Stimulated activated CD8-positive, alpha-beta memory T cell treated with anti-CD3 and anti-CD28 coated beads, Interleukin-15, amount 100 ng/mL, for 1 hour (primary cell): ENCODE measurements at places on chromosomes 7 and 10.

DNA sequence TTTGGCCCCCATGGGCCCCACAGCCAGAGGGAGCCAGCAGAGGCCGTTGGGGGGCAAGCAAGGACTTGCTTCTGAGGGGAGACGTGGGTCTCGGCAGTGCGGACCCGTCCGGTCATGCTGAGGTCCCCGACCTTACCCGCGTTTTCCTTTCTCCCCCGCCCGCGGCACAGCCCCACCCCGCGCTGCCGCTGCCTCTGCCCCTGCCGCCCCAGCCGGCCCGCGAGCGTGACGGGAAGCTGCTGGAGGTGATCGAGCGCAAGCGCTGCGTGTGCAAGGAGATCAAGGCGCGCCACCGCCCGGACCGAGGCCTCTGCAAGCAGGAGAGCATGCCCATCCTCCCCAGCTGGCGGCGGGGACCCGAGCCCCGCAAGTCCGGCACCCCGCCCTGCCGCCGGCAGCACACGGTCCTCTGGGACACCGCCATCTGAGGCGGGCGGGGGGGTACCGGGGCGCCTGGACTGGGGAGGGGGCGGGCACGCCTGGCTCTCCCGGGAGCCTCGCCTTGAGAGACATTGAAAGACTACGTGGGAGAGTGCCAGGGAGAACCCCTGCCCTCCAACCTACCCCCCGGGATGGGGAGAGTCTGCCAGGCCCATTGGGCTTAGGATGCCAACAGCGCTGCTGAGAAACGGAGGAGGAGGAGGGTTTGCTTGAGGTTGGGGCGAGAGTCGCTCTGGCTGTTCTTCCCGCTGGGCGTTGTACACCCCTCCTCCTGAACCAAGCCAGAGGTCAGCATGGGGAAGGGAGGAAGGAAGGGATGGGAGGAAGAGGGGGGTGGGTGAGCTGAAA lies 9.9 kb downstream of the NYAP1 start:
- no peak for DNase-seq

DNA sequence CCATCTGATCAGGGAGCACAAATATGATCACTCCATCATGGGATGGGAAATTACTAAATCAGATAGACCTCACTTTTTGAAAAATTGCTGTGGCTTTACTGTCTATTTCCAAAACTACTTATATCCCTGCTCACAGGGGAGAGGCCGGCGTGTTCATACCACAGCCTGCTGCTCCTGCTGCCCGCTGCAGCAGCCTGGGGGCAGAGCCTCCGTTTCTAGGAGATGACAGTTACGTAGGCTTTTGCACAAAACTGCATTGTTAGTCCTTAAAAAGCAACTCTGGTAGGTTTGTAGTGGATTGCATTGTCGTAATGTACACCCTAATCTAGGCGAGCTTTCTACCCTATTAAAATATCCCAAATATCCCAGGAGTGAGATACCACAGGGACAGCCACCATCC lies 203.7 kb downstream of the EBF3 start:
- DNase-seq, result no peak

- DNase-seq, result no peak
These were observed 1.2 kb downstream of the PDIA4 start for GRCh38 chr7:149027055-149027454.

DNA sequence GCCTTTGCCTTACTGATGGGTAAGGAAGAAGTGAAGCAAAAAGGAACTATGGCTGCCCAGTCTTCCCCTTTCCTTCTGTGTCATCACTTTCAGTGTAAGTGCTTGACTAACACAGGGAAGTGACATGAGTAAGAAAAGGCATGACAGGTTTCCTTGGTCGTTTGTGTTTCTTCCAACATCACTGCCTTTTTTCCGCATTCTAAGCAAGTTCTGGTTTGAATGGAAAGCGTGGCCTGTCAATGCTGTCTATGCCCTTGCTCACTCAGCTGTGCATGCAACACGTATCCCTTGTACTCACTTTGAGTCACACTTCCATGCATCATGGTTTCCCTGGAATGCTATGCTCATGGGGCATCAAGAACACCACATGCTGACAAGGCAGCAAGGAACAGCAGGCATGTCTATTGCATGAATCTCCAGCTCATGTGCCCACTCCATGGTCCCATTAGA lies 111.8 kb downstream of the OAT start:
- no peak for DNase-seq

GRCh38 chr7:114567416-114567815 lies 152.8 kb downstream of the FOXP2 start:
- DNase-seq, result no peak

GRCh38 chr7:329691-330281 lies 39.8 kb downstream of the FOXL3 start:
- no peak for DNase-seq

DNA sequence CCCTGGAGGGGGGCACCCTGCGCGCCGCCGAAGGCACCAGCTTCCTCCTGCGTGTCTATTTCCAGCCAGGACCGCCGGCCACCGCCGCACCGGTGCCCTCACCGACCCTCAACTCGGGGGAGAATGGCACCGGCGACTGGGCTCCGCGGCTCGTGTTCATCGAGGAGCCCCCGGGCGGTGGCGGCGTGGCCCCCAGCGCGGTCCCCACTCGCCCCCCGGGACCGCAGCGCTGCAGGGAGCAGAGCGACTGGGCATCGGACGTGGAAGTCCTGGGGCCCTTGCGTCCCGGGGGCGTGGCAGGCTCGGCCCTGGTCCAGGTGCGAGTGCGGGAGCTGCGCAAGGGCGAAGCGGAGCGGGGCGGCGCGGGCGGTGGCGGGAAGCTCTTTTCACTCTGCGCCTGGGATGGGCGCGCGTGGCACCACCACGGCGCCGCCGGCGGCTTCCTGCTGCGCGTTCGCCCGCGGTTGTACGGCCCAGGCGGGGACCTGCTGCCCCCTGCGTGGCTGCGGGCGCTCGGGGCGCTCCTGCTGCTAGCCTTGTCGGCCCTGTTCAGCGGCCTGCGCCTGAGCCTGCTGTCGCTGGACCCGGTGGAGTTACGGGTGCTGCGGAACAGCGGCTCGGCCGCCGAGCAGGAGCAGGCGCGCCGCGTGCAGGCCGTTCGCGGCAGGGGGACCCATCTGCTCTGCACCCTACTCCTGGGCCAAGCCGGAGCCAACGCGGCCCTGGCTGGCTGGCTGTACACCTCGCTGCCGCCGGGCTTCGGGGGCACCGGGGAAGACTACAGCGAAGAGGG lies 594 bp downstream of the CNNM1 start:
- DNase-seq, result no peak

DNA sequence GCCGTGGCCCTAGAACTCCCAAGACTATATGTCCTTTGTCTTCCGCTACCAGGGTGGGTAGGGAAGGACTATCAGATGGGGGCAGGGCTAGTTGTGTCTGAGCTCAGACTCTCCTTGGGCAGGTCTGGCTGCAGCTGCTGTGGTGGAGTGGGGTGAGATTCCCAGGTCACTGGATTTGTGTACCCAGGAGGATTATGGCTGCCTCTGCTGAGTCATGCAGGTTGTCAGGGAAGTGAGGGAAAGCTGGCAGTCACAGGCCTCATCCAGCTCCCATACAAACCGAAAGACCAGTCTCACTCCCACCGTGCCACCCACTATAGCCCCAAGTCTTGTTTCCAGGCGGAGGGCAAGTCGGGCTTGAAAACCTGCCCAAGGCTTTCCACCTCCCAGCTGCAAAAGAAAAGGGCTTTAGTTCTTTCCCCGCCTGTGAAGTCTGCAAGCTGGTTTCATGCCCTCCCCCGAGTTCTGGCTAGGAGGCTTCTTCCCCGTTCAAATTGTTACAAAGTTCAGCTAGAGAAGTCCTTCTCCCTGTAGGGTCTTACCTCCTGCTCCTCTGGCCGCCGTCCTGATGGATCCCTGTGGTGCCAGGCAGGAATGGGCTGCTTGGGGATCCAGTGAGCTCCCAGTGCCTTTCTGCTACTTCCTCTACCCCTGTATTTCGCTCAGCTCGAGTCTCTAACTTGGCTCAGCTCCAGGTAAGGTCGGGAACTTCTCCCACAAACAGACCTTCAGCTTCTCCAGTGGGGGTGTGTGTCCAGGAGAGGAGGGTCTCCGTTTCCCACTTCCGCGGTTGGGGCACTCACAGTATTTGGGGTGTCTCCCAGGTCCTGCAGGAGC lies 106.8 kb upstream of the FGL2 start:
- no peak for DNase-seq

DNA sequence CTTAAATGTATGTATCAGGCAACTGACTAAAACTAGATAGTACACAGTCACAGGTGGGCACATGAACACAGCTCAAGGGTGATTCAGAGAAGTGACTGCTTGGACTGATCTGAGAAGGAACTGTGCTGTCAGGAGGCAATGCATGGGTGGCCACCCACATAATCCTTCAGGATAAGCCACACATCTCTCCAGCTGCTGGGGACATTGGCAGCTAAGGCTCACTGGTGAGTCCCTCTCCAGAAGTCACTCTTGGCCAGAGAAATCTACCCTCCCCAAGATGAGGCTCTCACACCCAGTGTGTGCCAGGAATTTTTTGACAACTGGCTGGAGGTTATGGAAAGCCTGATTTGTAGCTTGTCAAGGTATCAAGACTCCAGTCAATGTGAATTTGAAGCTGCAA lies 302.4 kb upstream of the NEBL start:
- DNase-seq, result no peak

DNA sequence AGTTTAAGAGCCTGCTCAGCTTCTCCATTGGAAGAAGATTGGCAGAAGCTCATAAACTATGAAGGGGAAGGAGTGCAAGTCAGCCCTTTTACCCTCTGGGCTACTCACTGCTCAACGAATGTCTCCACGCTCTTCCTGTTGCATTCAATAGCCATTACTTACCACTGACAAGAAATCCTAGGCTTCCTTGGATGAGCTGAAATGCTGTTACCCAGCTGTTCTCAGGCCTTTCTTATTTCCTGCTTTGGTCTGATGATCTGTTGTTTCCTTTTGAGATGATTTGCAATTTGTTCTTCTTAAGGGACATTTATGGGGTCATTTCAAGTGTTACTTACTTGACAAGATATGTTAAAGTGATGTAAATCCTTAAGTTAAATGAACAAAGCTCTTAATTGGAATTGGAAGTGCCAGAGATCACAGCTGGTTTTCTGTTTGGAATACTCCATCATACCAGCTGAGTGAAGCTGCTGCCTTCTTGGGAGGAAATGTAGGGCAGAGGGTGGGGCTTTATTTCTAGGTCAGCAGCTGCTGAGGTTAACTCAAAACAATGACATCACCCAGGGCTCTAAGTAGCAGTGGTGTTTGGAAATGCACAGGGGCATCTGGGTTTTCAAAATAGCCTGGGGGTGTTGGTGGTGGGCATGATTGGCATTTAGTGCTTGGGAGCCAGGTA lies 170.0 kb downstream of the PRKCQ start:
- peak; percentile 18 for DNase-seq

DNA sequence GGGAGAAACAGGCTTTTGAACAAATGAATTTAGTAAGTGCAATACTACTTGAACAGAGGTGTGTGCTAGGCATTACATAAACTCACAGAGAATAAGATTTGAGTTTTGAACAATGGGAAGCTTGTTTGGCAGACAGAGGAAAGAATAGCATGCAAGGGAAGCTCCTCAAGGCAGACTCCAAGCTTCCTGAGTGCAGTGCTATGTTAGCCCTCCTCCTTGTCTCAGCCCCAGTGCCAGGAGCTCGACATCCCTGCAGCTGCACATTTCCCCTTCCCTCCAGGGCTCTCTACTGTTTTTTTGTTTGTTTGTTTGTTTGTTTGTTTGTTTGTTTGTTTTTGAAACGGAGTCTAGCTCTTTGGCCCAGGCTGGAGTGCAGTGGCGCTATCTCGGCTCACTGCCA lies 237.5 kb downstream of the IPMK start:
- DNase-seq, result no peak

- DNase-seq, result no peak
These were observed 199.1 kb upstream of the LYZL2 start for GRCh38 chr10:30828680-30829079.

- no peak for DNase-seq
These were observed 162.2 kb downstream of the MYOF start for GRCh38 chr10:93319896-93320295.

- no peak for DNase-seq
These were observed 36.7 kb upstream of the SLIT1 start for GRCh38 chr10:97222326-97222961.

DNA sequence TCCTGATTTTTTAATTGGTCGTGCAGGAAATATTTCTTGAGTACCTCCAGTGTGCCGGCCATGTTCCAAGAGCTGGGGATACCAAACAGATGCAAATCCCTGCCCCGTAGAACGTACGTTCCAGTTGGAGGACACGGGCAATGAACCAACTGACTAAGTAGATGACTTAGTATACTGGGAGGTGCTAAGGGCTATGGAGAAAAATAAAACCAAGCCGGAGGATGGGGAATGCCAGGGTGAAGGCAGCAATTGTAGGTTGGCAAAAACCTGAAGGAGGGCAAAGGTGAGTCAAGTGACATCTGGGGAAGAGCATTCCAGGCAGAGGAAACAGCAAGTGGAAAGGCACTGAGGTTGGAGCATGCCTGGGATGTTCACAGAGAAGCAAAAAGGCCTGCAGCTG lies 6.8 kb upstream of the VSIR start:
- DNase-seq, result no peak

DNA sequence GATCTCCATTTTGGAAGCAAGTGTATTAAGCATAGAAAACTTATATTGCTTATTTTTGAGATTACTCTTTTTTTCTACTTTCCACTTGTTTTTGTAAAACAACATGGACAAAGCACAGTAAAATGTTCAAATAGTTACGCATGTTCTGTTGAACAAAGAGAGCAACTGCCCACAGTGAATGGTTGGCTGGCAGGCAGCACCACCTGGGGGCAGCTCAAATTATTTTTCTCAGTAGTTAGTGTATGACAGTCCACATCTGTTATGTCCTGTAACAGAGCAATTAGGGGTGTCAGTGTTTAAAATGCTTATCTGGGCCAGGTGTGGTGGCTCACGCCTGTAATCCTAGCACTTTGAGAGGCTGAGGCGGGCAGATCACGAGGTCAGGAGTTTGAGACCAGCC lies 46.1 kb upstream of the CACUL1 start:
- DNase-seq, result no peak

GRCh38 chr7:100476903-100477870 lies 1.8 kb downstream of the TSC22D4 start:
- DNase-seq, result no peak

GRCh38 chr10:63515002-63515763 lies 6.0 kb upstream of the REEP3 start:
- DNase-seq, result no peak

GRCh38 chr7:26912933-26913536 lies 48.6 kb upstream of the SKAP2 start:
- DNase-seq, result no peak

GRCh38 chr10:72687035-72687434 lies 4.9 kb upstream of the MCU start:
- DNase-seq, result no peak

GRCh38 chr7:30845426-30846135 lies 66.1 kb upstream of the AQP1 start:
- DNase-seq, result no peak

GRCh38 chr7:151642746-151643145 lies 123.1 kb upstream of the RHEB start:
- no peak for DNase-seq

- DNase-seq, result no peak
These were observed 22.6 kb downstream of the SEPTIN7 start for GRCh38 chr7:35823440-35823839.

DNA sequence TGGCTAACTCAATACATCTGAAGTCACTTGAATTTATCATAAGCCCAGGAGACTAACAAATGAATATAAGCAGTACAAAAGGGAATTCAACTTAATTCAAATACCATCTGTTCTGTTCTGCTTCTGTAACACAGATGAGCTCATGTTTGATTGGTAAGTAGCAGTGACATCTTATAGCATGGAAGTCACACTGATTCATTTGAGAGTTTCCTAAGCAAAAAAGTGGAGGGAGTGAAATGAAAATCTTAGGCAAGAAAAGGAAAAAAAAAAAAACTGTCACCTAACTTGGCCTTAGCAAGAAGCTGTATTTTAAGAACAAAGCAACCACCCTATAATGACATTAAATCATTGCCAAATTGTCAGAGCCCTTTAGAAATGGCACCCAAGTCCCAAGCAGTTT lies 49.5 kb downstream of the SMURF1 start:
- no peak for DNase-seq
